NCI-H1436 (cell line): ENCODE measurements at places on chromosomes 5 and 9.

GRCh38 chr5:71946343-71947030 is 160.8 kb upstream of the MAP1B start:
- DNase-seq: no peak

DNA sequence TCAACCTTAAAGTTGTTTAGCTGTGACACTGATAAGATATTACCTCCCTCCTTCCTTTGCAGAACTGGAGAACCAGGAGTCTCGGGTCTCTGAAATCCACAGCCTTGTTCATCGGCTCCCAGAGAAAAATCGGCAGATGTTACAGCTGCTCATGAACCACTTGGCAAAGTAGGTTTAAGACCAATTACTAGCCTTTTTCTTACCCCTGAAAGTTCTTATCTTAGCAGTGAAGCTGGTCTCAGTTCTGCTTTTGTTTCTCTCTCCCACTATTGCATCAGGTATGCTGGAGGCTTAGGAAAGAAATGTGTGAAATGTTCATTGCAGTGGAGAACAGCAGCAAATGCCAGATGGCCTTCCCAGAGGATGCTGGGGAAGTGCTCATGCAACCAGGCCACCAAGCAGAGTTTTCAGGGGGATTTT is 287.4 kb downstream of the ARHGAP26 start:
- no peak for DNase-seq

GRCh38 chr9:34709196-34709978 is 549 bp downstream of the CCL21 start:
- no peak for DNase-seq

GRCh38 chr5:177455036-177455660 is 8.5 kb downstream of the PRR7 start:
- DNase-seq: peak; percentile 68

- no peak for DNase-seq
These were observed 30.7 kb downstream of the UHRF2 start for GRCh38 chr9:6443661-6444060.

DNA sequence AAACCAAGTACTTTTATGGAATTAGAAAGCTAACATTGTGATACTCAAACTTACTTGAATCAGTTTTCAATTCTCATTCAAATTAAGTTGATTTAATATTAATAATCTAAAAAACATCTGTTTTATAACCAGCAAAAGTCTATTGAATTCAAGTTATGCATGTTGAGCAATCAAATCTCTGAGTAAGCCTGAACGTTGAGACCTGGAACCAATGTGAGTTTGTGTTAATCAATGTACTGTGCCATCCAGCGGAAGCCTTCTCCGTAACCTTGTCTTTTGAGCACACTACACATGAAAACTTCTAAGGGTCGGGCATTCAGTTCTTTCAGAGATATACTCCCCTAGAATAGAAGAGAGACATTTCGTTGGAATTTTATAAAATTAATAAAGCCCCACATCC is 25.9 kb downstream of the SAR1B start:
- no peak for DNase-seq

GRCh38 chr5:176373100-176373818 is 8.0 kb downstream of the ARL10 start:
- DNase-seq: no peak

DNA sequence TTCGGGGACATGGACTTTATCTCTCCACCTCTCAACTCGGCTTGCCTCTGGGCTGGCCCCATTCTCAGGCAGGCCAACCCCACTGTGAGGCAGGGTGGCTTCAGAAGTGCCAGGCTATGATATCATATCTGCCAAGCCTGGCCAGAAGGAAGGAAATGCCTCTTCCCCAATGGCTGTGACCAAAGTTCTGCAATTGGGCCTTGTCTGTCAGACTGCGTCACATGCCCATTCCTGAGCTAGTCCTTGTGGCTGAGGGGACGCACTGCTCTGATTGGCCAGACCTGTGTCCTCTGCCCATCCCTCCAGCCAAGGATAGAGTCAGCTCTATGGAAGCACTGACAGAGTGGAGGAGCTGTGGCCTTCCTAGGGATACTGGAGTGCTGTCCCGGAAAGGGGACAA is 11.9 kb downstream of the SMIM23 start:
- DNase-seq: no peak

DNA sequence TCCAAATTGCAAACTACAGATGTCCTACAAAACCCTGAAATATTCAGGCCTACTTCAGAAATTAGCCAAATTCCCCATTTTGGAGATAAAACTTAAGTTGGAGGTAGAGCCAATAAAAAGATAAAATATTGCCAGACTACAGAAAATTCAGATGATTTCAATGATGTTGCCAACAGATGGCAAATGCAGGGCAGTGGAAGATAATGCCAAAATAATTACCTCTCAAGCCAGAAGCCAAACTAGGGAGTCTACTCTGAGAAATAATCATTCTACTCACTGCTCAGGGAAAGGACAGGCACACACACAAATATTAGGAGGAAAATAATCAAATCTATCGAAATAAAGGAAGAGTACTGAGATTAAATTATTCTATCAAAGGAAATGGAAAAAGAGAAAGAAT is 347.5 kb upstream of the CCNG1 start:
- DNase-seq: no peak

DNA sequence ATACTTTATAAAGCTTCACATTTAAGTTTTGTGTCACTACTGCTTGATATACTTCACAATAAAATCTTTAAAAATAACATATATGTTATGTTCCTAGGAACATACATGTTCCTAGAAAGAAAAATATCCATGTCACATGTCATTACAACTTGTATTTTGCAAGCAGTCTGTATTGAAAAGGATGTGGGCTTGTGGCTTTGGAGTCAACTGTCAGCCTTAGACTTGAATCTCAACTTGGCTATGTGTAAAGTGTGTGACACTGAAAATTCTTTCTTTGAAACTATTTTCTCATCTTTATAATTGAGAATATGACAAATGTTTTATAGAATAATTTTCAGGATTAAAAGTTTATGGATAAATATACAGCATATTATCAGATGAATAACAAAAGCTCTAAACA is 273.1 kb downstream of the KIAA0825 start:
- DNase-seq: no peak

- no peak for DNase-seq
These were observed 17.4 kb downstream of the LMNB1 start for GRCh38 chr5:126794157-126794828.

- DNase-seq: no peak
These were observed 582.7 kb downstream of the DTWD2 start for GRCh38 chr5:118405650-118406061.

GRCh38 chr5:80964919-80965318 is 4.8 kb downstream of the RASGRF2 start:
- DNase-seq: no peak

DNA sequence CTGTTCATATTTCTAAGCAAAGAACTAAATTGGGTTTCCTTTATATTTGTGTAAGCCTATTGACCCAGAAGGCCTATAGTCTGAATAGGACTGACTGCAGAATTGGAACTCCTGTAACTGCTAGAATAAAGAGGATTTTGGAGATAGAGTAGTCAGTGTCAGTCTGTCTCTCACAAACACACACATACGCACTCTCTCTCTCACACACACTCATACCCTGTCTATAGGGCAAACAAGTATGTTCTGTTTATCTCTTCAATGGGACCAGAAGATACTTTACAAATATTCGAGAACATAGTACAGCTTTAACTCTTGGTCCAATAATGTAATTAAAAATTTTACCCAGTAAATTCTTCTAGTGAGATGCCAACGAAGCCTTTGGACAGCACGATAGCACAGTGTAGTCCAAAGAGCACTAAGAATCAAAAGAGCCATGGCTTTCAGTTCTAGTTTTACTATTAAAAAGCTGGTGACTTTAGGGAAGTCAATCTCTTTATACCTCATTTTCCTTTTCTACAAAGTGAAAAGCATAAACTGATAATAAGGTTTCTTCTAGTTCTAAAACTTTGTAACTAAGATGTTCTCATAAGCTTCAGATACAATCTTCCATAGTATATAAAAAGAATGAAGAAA is 19.3 kb downstream of the ABHD17B start:
- no peak for DNase-seq

GRCh38 chr5:122371511-122372151 is 59.6 kb downstream of the SNCAIP start:
- no peak for DNase-seq

DNA sequence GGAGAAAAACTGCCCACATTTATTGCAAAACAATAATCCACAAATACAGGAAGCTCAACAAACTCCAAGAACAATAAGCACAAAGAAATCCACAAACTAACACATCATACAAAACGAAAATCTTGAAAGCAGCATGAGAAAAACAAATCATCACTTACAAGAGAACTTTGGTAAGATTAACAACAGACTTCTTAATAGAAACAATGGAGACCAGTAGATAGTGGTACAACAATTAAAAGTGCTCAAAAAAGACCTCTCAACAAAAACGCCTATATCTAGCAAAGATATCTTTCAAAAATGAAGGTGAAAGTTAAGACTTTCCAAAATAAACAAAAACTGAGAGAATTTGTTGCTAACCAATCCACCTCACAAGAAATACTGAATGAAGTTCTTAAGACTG is 38.4 kb downstream of the CDKL3 start:
- DNase-seq: no peak

DNA sequence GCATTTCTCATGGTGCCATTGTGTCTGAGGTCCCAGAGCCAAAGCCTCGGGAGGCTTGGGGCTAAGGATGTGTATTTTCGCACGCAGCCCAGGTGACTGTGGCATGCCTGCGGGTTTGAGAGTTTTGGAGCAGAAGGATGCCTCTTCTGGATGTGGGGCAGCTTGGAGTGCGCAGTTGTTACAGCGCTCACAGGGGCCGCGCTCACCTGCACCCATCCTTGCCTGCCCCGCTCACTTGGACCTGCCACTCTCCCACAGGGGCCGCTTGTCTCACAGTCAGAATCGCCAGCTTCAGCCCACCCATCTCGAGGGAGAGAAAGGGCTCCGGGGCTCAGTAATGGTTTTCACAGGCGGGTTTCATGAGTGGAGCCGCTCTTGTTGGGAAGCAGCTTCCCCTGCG is 132.9 kb downstream of the MVB12B start:
- DNase-seq: no peak
